ENCODE measurements at places on chromosomes 3 and 15.

- DNase-seq, result peak; percentile 86
Observed at GRCh38 chr3:24494618-24495325, at the start of gene THRB. Gene THRB, minus strand, starts transcription at chr3:24494850.

- DNase-seq, result no peak
Observed at GRCh38 chr15:84821501-84822021, 4.4 kb downstream of the ALPK3 start.

DNA sequence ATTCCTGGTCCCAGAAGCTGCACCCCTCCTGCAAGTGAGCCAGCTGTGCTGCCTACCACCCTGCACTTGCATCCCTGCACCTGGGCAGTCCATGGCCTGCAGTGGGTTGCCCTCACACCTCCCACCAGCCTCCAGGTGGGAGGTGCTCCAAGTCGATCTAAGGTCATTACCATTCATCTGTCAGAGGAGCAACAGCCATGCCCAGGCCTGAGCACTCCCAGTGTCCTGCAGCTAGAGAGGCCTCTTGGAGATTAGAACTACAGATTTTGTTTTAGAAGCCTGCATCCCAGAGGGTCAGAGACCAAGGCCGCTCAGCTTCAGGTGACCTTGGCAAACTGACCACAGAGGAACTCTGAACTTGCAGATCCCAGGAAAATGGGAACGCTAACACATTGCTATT lies 9.0 kb upstream of the ZXDC start:
- no peak for DNase-seq

DNA sequence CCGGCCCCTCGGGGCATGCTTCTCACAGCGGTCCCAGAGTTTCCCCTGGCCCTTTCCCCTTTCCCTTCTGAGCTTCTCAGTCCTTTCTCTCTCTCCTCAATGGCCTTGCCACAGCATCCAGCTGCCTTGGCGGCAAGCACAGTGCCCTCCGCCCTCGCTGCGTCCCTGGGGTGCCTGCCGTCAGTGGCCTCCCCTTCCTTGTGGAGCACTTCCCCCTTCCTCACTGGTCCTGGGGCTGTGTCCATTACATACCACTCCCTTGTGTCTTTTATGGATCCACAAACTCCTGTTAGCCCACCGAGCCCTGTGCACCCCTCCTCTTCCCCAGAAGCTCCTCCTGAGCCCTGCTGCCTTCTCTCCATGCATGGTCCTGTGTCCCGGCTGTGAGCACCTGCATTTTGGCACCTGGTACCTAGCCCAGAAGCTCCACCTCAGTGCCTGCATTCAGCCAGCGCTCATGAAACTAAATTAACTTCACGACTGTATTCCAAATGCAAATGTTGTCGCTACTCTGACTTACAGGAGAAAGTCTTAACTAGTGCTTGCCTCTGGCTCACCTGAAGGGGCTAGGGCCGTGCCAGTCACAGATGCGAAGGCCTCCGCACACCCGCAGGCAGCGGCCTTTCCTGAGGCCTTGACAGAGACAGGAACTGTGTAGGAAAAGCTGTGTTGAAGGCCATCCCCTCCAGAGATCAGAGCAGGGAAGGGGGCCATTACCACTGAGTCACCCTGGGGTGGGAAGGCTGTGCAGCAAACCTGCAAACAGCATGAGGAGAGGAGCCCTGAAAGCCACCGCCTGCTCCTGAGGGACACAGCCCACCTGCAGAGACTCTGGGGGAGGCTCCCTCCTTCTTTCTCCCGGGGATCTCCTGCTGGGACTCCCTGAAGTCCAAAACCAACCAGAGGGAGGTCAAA lies 19.1 kb upstream of the KLF13 start:
- no peak for DNase-seq

GRCh38 chr3:46566040-46566641 lies at the start of gene LRRC2:
Gene LRRC2, minus strand, starts transcription at chr3:46566302. Its CDS starts 14,711 bp downstream, at chr3:46551591.
- peak; percentile 84 for DNase-seq

- DNase-seq, result no peak
Observed at GRCh38 chr15:36612063-36612788, 32.8 kb downstream of the CDIN1 start.

- no peak for DNase-seq
Observed at GRCh38 chr3:73602170-73602569, 22.6 kb downstream of the PDZRN3 start.

DNA sequence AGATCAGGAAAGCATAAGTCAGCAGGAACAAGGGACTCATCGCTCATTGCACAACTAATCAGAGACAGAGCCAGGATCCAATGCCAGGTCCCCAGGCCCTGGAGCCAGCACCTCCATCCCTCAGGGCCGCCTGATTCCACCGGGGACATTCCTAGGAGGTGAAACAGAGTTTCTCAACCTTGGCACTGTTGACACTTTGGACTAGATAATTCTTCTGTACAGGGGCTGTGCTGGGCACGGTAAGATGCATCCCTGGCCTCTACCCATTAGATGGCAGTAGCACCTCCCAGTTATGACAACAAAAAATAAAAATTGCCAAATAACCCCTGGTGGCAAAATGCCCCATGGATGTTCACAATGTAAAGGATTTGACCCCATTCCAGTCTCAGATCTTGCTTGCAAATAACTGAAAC lies 127.7 kb downstream of the MTHFS start:
- no peak for DNase-seq

- no peak for DNase-seq
Observed at GRCh38 chr15:74272812-74273211, 36.7 kb downstream of the CCDC33 start.

GRCh38 chr3:27509376-27509775 lies 25.2 kb upstream of the SLC4A7 start:
- no peak for DNase-seq

DNA sequence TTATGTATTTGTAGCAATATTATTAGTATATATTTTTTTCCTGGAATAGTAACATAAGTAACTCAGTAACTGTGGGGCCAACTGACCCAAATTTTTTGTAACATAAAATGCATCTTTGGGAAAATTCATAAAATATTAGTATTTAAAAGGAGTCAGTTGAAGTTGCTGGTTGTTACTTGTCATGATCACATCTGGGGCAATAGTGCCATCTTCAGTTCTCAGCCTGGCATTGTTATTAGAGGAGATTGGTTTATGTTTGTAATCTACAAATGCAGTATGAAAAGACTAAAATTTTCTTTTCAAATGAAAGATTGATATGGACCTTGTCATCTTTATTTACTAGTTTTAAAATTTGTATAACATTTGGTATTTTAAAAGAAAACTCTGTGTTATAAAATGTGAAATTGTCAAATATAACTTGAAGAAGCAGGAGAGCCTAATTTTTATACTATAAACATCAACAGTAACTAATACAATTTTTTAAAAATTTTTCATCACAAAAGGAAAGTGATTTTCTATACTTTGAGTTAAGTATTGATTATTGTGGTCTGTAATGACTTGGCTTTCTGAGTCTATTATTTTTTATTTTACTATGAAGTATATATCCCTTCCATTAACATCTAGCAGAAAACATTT lies 38.8 kb upstream of the MLF1 start:
- DNase-seq, result no peak

DNA sequence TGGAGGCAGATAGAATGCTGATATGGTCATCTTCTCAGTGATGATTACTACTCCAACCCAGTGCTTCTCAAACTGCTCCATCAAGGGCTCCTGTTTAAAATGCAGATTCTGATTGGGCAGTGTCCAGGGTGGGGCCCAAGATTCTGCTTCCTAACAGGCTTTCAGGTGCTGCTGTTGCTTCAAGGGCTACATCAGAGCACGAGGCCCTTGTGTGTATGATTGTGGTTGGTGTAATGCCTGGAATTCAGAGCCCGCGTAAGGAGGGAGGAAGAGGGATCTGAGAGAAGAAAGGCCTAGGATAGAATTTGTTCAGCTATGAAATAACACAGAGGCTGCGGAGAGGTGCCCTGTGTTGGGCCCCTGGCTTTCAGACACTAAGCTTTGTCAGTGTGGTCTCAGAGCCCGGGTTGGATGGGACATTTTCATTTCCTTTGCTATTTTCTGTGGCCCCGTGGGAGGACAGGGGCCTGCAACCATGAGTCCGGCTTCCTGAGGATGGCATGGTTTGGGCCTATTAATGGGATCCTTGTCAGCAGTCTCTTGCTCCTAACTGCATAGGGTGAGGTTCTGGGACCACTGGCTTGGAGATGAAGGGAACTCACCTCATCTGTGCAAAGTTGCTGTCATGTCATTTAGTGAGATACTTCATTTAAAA lies 53.0 kb downstream of the ATP1B3 start:
- no peak for DNase-seq

DNA sequence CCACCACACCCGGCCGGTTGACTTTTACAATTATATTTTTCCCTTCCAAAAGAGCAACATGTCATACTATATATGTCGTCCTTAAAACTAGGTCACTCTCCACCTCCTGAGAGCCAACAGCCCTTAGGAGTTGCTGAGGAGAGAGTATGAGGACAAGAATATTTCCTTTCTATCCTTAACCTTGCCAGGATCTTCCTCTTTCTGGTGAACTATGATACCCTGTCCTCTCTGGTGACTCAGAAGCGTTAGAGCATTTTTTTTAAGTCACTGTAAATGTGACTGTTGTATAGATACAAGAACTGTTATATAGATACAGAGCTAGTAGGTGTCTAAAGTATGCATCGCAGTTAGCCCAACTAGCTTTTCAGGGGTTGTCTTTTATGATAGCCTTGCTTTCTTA lies 33.7 kb upstream of the MTHFS start:
- no peak for DNase-seq

DNA sequence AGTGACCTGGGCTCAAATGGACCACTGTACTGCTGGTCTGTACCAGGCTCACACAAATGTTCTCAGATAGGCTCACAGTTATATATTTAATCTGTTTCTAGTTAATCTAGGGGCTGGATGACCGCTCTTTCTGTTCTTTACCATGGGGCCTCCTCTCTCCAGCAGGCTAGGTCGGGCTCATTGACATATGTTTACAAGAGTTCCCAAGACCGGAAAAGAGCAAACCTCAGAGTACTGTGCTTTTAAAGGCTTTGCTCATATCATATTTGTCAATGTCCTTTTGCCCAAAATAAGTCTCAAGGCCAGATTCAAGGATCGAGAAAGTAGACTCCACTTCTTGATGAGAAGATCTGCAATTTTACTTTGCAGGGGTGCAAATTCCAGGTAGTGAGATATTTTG lies 348.0 kb upstream of the EPHA6 start:
- DNase-seq, result no peak

GRCh38 chr3:13015286-13016082 lies 57.7 kb downstream of the IQSEC1 start:
- DNase-seq, result peak; percentile 89

GRCh38 chr3:189727158-189727557 lies 96.0 kb downstream of the TP63 start:
- no peak for DNase-seq

DNA sequence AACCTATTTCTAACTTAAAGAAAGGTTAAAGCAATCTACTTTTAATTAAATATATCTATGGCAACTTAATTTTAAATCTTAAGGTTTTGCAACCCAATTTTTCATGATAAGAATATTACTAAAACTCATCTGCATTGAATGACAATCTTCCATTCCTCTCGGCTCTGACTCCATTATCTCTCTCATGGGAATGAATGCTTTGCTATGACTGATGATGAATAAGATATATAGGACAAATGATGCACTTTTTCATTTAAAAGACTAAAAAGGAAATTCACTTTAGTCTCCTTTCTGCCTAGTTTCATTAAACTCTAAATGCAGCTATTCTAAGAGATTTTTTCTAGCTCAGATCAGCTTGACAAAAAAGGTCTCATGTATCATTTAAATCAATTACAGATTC lies 68.7 kb downstream of the GBE1 start:
- DNase-seq, result no peak

DNA sequence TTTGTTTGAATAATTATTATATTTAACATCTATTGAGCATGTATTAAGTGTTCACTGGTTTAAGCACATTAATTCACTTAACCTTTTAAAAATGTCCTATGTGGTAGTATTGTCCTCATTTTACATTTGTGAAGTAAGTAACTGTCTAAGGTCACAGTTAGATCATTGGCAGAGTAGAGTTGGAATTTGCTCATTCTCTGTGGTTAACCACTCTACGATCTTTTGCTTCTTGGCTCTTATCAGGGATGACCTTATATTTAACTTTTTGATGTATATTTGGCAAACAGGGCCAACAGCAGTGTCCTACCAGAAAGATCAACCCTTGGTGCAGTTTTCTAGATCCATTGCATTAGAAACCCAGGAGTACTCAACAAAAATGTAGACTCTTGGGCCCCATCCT lies 34.0 kb downstream of the PXK start:
- no peak for DNase-seq

DNA sequence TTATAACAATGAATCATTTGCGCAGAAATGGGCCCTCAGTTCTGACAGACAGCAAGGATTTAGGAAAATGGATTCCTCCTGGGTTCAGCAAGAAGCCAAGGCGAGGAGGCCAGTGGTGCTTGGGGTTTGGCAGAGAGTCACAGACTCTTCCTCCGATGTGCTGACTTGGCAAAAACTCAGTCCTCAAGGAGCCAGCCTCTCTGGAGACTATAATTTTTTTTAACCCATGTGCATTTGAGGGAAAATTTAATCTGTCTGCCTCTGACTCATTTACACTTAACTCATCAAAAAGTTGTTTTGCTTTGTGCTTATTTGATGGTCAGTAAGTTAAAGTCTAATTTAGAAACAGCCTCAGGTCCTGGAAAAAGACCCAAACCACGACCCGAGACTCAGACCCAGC lies 34.2 kb upstream of the SLC24A5 start:
- no peak for DNase-seq

- DNase-seq, result no peak
Observed at GRCh38 chr3:45029661-45030060, 3.6 kb downstream of the CLEC3B start.

DNA sequence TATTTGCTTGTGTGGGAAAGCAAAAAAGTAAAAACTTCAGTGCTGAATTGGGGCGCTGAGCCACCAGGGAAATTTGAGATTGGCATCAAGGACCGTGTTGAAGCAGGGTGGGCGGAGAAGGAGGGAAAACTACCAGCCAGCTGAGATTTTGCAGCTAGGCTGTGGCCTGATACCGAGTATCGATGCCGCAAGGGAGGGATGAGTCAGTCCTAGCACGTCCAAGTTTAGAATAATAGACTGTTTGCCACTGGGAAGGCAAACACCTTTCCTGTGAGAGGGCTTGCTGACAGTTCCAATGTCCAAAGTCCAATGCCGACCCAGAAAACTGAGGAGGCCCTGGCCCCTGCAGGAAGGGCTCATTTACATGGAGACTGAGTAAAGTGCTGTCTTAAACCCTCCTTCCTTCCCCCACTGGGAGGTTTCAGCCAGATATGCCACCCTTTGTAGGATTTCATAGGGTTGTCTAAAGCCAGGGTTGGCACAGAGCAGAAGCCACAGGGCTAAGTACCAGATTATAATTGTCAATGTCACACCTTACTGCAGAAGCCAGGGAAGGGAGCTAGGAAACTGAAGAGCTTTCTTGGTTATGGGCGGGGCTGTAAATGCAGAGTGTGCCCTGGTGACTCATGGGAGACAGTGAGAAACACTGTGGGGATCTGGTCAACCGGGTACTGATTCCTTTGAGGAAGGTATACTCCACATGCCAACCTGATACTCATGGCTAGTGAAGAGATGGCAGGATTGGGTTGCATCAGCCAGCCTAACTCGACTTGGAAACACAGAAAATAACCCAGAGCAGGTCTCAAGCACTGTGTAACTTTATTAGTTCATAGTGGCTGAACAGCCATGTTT lies 28.4 kb upstream of the PIK3CB start:
- no peak for DNase-seq

- no peak for DNase-seq
Observed at GRCh38 chr3:182650568-182651128, 142.7 kb upstream of the ATP11B start.

Data from cardiac septum (tissue), 1 donor.